ENCODE measurements at places on chromosomes 12 and 14.

- no peak for DNase-seq
These were observed 128.3 kb upstream of the PRMT8 start for GRCh38 chr12:3362737-3363136.

- no peak for DNase-seq
These were observed 191.9 kb downstream of the NUBPL start for GRCh38 chr14:31752867-31753661.

DNA sequence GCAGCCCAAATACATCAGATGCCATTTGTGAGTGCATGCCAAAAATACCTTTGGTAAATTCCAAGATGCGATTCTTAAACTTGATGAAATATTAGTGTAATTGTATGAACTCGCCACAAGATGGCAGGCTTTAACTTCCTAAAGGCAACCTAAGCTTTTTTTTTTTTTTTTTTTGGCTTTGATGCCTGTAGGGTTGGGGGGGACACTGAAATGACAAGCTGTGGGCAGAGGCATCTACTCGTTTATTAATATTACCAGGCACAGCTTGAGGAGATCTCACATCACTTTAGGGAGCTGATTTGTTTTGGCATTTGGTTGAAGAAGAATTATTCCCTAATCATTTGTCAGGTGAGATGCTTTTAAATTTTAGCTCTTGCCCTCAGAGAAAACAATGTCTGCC is 126.7 kb upstream of the CCDC196 start:
- DNase-seq = no peak

DNA sequence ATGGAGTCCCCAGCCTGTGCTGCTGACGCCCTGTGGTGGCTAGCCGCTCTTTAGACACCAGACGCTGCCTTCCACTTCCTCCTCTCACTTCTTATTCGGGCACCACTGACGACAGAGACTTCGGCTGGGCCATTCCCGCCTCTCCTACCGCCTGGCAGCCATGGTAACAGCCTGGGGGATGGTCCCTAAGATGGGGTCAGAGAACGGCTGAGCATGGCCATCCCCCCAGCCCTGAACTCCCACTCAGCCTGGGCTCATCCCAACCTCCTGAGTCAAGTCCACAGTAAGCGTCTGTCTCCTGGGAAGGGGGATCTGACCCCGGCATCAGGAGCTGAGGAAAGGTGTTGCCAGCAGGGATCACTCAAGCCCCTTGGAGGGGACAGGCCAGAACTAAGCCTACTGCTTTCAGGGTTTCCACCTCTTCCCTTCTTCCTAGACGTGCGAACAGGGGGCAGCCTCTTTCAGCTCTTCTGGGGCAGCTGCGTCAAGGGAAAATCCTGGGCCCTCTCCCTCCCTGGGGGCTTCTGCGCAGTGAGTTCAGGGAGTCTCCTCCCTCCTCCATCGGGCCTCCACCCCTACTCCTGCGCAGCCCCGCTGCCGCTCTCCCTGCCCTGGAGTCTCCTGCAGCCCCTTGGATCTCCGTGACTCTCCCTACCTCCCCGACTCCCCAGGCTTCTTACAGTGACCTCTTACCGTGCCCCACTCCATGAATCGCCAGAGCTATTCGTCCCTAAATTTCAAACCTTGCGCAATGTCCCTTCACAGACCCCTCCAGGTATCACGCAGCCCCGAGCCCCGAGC is 643 bp upstream of the TAMALIN start:
- DNase-seq = no peak

GRCh38 chr14:61620130-61620946 is 75.0 kb upstream of the HIF1A start:
- DNase-seq = peak; percentile 27

DNA sequence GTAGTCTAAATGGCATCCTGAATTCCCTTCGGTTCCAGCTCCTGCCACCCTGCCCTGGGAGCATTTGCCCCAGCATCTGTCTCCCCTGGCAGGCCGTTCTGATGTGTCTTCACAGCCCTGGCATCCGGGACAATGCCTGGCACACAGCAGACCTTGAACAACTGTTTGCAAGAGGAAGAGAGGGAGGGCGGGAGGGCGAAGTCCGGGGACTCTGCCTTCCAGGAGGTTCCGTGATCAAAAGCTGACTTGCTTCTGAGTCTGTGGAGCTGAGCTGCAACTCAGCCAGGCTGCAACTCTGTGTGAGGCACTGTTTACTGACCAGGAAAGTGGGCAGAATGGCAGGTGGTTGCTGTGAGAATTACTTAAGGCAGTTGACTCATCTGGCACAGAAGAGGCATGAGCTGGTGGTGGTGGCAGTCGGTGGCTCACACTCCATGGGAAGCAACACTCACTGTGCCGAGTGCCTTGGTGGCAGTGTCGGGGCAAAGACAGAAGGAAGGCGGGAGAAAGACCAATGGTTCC is 61.1 kb upstream of the DLK1 start:
- DNase-seq = no peak

DNA sequence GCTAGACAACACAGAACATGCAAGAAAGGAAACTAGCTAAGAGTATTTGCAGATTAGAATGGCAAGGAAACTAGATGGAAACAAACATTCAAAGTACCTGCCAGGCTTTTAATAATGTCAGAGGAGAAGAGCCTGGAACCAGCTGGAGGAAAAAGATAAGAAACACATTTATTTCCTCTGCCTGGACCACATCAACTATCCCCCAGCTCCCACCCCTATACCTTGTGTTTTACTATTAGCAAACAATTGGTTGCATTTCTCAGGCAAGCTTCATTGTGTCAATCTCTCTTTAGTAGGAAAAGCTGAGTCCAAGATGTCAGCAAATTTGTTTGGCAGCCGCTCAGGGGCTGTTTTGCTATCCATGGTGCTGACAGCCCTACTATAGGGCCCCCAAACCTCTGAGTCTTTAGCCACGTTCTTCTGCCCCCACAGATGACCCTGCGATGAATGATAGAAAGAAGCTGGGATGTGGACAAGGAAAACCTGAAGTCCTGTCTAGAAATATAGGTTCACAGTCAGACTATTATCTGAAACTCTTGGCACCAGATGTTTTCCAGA is 11.6 kb upstream of the SYNDIG1L start:
- no peak for DNase-seq

- DNase-seq = no peak
These were observed 702.3 kb downstream of the TMEM121 start for GRCh38 chr14:106228541-106229158.

GRCh38 chr14:37202812-37203211 is 5.1 kb downstream of the MIPOL1 start:
- no peak for DNase-seq

GRCh38 chr14:105486974-105487448 is 325 bp downstream of the CRIP1 start:
- peak; percentile 44 for DNase-seq

- DNase-seq = no peak
These were observed 2.7 kb downstream of the MED13L start for GRCh38 chr12:116274551-116275375.

Measured in stimulated activated CD4-positive, alpha-beta T cell treated with anti-CD3 and anti-CD28 coated beads, Interleukin-12 subunit alpha, Interleukin-12 subunit beta, amount 100 ng/mL, for 4 hours (primary cell).